ENCODE measurements at places on chromosomes 12 and 14.
A peak's percentile ranks its signal among the peaks of the same experiment; 100 is the strongest.

DNA sequence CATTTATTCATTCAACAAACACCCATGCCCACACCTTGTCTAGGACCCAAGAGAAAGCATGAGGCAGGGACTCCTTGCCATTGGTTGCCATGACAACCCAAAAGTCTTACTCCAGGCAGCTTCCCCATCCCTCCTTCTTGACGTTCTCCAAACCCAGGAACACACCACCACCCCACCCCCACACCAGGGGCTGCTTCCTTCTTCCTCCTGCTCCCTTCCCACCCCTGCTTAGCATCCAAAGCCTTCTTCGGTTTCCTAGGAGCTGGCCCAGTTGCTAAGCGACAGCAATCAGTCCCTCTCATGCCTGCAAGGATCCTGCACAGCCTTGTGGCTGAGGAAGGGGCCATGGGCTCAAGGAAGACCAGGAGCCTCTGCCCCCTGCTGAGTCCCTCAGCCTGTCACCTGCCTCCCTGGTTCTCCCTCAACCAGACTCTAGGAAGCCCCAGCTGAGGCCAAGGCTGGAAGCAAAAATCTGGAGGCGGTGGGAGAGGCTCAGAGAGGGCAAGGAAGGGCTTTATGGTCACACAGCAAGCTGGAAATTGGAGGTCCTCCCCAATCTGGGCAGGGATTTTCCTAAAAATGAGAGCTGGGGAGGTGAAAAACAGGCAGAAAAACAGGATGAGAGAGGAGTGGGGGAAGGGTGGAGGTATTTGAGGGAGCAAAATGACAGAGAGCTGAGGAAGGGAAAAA is 15.4 kb downstream of the RASAL1 start:
- DNase-seq = peak; percentile 78

- no peak for DNase-seq
Measured at GRCh38 chr12:96078231-96079135, 43.1 kb upstream of the LTA4H start.

DNA sequence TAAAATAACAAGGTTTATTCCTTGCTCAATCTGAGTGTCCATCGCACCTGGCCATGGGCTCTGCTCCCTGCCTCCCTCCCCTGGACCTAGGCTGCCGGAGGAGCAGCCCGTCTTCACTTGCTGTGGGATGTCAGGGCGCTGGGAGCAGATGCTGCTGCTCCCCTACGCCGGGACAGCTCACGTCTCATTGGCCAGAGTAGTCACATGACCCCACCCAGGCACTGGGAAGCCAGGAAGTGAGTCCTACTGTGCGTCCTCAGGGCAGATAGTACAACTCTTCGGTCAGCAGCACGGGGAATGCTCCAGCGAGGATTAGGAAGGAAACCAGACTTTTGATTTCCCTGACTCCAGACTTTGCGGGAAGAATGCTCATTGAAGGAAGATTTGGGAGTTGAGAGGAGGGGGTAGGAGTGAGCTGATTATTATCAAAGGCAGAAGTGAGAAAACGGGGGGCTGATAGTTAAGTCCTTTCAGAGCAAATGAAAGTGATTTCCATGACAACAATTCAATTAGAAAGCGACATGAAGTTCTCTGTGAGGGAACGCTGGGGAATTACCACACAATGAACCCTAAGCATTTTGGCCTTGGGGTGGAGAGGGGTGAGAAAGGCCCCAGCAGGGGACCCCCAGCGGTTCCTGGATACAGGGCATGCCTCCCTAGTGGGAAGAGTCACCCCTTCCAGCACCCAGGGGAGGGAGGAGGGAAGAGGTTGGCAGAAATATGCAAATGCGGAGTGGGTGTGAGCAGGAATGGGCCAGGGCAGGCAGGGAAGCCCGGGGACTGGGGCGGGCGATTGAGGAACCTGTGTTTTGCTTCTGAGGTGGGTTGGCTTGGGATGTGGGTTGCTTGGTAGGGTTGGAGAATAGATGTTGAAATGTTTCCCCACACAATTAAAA is 215.5 kb downstream of the AACS start:
- peak; percentile 87 for DNase-seq

DNA sequence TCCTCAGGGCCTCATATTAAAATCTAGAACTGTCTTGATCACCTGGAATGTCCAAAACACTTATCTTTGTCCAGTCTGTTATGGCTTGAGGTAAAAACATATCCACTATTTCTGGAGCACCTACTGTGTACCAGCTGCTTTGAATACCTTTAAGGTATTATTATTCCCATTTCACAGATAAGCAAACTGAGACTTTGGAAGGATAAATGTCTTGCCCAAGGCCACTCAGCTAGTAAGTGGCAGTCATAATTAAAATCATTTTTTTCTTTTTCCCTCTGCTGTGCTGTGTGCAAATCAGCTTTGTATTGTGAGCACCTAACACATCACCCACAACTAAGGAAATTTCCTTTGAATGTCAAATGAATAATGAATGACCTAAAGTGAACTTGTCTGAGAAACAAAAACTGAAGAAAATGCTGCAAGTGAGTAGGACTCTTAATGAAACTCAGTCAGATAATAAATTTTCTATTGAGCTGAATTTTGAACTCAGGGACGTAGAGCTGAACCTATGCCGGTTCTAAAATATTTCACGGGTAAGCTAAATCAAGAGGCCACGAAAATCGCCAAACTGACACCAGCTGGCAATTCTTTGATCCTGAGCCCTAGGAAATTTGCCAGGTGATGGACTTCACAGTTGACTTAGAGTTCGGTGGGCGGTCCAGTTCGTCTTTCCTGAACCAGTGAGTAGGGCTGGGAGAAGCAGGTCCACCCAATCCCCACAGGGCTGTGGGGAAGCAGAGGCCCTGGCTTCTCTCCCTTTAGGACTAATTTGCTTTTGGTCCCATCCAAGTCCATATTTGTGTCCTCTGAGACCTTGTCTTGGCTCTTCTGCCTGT is 159.7 kb upstream of the PWP1 start:
- no peak for DNase-seq

GRCh38 chr14:99081156-99081765 is 190.7 kb downstream of the BCL11B start:
- no peak for DNase-seq

- no peak for DNase-seq
Measured at GRCh38 chr14:90797919-90798318, 18.3 kb downstream of the TTC7B start.

DNA sequence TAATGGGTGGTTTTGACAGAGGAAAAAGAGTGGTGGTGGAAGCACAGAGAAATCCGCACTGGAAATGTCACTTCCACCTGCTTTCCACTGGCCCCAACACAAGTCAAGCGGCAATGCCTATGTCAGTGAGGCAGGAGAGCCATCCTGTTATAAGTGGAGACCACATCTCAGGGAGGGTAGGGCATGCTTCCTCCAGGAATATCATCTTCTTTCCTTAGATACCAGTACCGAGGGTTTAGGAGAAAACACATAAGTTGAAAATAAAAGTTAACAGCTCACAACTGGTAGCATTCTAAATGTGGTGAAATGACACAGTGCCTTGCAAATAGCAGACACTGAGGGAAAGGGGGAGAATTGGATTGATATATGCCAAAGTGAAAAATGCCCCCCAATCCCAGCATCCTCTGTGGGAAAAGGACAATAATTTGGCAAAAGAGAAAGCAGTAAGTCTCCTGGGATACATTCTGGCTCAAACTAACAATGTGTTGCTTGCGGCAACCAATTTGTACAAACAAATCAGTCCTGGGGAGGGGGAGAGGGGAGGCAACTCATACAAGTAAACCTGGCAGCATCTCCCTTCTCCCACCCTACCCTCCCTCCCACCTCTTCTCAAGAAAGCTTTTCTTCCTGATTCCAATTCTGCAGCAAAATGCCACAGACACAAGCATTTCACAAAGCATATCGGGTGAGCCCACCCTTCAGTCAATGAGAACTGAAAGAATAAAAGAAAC is 57.1 kb downstream of the STON2 start:
- DNase-seq = no peak

GRCh38 chr12:63066782-63067181 is 84.2 kb downstream of the AVPR1A start:
- DNase-seq = no peak

DNA sequence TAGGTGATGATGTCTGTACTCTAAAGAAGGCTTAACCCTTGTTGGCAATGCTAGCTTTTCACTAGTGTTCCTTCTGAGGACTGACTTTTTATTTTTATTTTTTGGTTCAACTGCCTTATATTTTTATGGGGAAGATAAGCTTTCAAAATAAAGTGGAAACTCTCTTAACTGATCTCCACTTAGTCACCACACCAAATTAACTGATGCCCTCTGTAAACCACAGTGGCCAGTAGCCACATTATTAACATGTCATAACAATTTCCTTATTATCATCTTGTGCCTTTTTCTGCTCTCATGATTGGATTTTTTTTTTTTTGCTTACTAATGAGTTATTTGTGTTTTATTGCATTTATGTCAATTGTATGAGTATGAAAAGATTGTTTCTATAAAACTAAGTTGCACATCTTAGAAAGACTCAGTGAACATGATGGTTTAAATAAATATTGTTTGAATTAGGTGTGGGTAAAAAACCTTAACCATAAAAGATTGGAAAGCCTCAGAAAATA is 56.9 kb downstream of the SCFD1 start:
- no peak for DNase-seq

GRCh38 chr14:102020058-102020971 is 55.9 kb downstream of the DYNC1H1 start:
- DNase-seq = no peak

- DNase-seq = peak; percentile 82
Measured at GRCh38 chr12:49903700-49904423, at the start of gene FAIM2. Gene FAIM2, minus strand, starts transcription at chr12:49903900. Its CDS starts 108 bp downstream, at chr12:49903792.

DNA sequence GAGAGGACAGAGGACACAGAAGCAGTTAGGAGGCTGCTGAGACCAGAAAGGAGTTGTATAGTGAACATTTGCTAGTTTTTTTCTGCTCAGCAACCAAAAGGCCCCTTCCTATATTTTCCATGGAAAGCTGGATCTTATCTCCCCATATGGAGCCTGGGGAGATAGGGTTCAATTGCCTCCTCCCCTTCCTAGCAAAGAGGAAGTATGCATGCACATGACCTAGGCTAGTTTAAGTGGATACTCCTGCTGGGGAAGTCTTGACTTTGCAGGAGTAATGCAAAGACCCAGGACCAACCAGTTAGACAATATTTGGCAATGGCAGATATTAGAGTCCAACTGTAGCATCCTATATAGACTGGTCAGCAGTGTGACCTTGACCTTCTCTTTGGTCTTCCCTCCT is 15.1 kb downstream of the CHD8 start:
- no peak for DNase-seq

GRCh38 chr12:51942501-51943000 is 8.9 kb upstream of the ACVR1B start:
- peak; percentile 46 for DNase-seq

- peak; percentile 87 for DNase-seq
Measured at GRCh38 chr12:127381043-127381668, 885.8 kb upstream of the TMEM132C start.

GRCh38 chr14:29062466-29062865 is 295.9 kb downstream of the FOXG1 start:
- no peak for DNase-seq

GRCh38 chr12:75556311-75556899 is 45.0 kb upstream of the KRR1 start:
- DNase-seq = no peak

DNA sequence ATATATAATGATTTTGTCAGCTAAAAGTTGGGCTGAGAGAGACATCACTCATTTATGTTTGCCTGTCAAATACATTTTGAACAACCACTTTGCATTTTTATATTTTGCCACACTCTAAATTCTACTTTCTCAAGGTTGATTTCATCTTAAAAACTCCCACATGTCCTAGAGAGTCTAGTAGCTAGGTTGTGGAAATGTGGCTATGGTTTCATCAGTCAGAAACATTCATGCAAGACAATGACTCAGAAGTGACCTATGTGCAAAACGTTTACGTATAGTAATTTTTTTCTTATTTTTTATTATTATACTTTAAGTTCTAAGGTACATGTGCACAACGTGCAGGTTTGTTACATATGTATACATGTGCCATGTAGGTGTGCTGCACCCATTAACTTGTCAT is 27.4 kb upstream of the PRKD1 start:
- no peak for DNase-seq

- DNase-seq = no peak
Measured at GRCh38 chr14:81211844-81212243, 8.9 kb downstream of the GTF2A1 start.

DNA sequence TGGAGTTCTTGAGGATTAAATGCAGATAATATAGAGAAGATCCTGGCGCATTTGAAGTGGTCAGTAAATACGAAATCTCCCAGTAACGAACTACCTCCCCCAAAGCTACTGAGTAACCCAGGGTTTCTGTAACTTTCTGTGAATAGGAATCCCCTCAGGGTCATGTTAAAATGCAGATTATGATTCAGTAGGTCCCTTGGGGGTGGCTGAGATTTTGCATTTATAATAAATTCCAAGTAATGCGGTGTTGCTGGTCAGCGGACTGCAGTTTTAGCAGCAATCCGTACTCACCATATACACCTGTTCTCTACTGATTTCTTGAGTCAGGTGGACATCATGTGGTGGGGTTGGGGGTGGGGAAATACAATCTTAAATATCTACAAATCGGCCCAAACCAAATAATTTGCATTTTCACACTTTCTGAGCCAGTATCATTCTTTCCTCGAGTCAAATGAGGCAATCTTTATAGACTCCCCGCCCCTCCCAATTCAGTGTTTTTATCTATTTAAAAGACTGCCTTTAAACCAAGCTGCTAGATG is 868 bp downstream of the SPATA7 start:
- no peak for DNase-seq

DNA sequence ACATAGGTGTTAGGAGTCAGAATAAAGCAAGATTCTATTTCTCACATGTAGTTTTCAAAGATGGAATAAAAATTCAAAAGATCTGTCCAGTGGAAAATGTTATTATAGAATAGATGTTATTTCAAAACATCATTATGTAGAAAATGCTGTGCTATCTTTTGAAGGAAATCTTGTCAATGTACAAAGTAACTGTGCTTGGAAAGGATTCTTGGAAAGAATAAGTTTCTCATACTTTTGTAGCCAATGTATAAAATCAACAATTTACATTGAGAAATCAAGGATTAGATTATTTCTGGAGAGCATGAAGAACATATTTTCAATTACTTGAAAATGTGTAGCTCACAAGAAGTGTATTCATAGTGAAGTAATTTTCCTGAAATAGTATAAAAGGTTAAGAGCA is 532.5 kb upstream of the MGAT4C start:
- no peak for DNase-seq

DNA sequence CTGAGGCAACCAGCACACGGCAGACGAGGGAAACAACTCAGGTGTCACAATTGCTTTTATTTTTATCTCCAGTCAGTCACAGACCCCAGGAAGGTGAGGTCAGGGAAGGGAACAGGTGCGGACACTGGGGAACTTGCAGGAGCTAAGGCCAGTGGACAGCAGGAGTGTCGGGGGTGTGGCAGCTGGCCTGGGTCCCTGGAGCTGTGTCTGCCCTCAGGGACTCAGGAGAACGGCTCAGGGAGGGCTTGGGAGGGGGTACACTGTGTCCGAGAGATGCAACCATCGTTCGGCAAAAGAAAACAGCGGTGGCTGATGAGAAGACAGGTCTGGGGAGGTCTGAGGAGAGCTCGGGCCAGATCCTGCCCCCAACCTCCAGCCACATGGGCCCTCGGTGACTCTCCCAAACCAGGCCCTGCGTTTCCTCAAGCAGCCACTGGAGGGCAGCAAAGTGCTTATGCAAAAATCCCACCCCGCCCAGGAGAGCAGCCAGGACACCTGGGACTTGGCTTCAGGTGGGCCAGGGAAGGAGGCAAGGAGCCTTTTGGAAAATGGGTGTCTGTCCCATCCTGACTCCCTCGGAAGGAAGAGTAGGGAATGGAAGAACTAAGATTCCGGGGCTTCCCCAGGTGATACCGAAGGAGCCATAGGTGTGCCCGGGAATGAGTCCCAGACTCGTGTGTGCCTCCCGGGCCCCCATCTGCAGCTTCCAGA is 24.1 kb upstream of the BCDIN3D start:
- peak; percentile 90 for DNase-seq
